Aorta (tissue), 5 donors: ENCODE measurements at places on chromosomes 13 and 19. TPM values are rescaled to one million over a fixed set of nuclear protein-coding genes. Genes with fewer than 3 reads are reported as not detected.

- no peak overlapping the region for H3K27ac ChIP-seq
- H3K36me3 ChIP-seq, result peaks cover 6% of the 10 kb centered on the region
- no peaks in the 10 kb centered on the region for H3K27me3 ChIP-seq
- H3K4me1 ChIP-seq, result no peaks in the 10 kb centered on the region
Observed at GRCh38 chr19:4452230-4452990, 5.2 kb downstream of the UBXN6 start.

Gene ZNF441
- total RNA-seq, result 13.2 TPM

Gene JAK3
- total RNA-seq, result 33.3 TPM

- H3K27ac ChIP-seq, result no peak overlapping the region
- no peaks in the 10 kb centered on the region for H3K4me1 ChIP-seq
- no peaks in the 10 kb centered on the region for H3K27me3 ChIP-seq
- H3K36me3 ChIP-seq, result no peaks in the 10 kb centered on the region
Observed at GRCh38 chr13:43196750-43197370, 173.5 kb downstream of the DNAJC15 start.

Gene SIGLEC12
- not detected for total RNA-seq

Gene ANKRD24
- 0.63 TPM for total RNA-seq

- no peaks in the 10 kb centered on the region for H3K27me3 ChIP-seq
- no peak for DNase-seq
- H3K4me3 ChIP-seq, result no peak overlapping the region
Observed at GRCh38 chr13:83377491-83377890, 504.8 kb downstream of the SLITRK1 start.

GRCh38 chr13:27830010-27830409 lies 37.7 kb downstream of the GSX1 start:
- no peak overlapping the region for H3K4me3 ChIP-seq
- H3K27ac ChIP-seq, result no peak overlapping the region
- no peaks in the 10 kb centered on the region for H3K36me3 ChIP-seq

GRCh38 chr19:7644550-7644877 lies 7.6 kb downstream of the STXBP2 start:
- no peak overlapping the region for H3K4me3 ChIP-seq
- no peaks in the 10 kb centered on the region for H3K4me1 ChIP-seq
- DNase-seq, result no peak
- no peaks in the 10 kb centered on the region for H3K27me3 ChIP-seq
- H3K27ac ChIP-seq, result no peak overlapping the region

Gene ZIM2
- 0.39 TPM for total RNA-seq

GRCh38 chr19:13163609-13164342 lies 13.6 kb downstream of the IER2 start:
- no peaks in the 10 kb centered on the region for H3K4me1 ChIP-seq
- H3K4me3 ChIP-seq, result no peak overlapping the region
- H3K27me3 ChIP-seq, result no peaks in the 10 kb centered on the region
- peak overlapping the region; percentile 92 for H3K27ac ChIP-seq
- H3K36me3 ChIP-seq, result no peaks in the 10 kb centered on the region

DNA sequence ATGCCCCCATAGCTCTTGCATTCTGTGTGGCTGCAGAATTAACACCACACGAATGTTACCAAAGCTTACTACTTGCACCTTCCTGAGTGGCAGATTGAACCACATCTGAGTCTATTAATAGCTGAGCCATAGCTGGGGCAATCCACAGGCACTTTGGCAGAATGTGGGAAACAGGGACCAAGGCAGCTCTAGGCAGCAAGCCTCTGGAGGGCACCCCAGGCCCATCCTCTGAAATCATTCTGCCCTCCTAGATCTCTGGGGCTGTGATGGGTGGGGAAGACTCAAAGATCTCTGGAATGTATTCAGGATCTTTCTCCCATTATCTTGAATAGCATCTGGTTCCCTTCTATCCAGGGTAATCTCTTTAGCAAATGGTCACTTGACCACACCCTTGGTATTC lies 139.3 kb downstream of the TNFRSF19 start:
- no peaks in the 10 kb centered on the region for H3K36me3 ChIP-seq
- no peaks in the 10 kb centered on the region for H3K4me1 ChIP-seq
- no peaks in the 10 kb centered on the region for H3K27me3 ChIP-seq
- H3K27ac ChIP-seq, result no peak overlapping the region
- no peak for DNase-seq
- H3K4me3 ChIP-seq, result no peak overlapping the region

DNA sequence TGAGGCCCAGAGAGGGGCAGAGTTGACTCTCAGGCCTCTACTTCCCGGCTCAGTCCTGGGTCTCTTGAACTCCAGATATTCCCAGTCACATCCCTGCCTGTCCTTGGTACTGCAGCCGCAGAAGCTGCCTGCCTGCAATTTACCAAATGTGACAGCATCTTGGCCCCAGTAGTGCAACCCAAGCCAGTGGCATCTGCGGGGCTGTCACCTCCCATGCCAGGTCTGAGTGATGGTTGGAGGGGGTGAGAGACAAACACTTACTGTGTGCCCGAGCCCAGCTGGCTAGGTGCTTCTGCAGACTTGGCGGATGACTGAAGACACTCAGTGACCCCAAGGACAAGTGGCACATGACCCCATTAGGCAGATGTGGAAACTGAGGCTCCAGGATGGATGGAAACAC lies 18.4 kb downstream of the ZNRF4 start:
- DNase-seq, result no peak
- H3K27ac ChIP-seq, result no peak overlapping the region
- H3K4me3 ChIP-seq, result no peak overlapping the region
- no peaks in the 10 kb centered on the region for H3K27me3 ChIP-seq
- no peaks in the 10 kb centered on the region for H3K36me3 ChIP-seq

Gene CERS1
- 3.3 TPM for total RNA-seq

Gene PCSK4
- total RNA-seq, result 3.1 TPM

GRCh38 chr13:64925284-64925683 lies 2304.9 kb downstream of the PCDH9 start:
- no peak for DNase-seq
- H3K27me3 ChIP-seq, result no peaks in the 10 kb centered on the region
- H3K4me1 ChIP-seq, result no peaks in the 10 kb centered on the region
- no peaks in the 10 kb centered on the region for H3K36me3 ChIP-seq

Gene MTUS2
- total RNA-seq, result 12.1 TPM

DNA sequence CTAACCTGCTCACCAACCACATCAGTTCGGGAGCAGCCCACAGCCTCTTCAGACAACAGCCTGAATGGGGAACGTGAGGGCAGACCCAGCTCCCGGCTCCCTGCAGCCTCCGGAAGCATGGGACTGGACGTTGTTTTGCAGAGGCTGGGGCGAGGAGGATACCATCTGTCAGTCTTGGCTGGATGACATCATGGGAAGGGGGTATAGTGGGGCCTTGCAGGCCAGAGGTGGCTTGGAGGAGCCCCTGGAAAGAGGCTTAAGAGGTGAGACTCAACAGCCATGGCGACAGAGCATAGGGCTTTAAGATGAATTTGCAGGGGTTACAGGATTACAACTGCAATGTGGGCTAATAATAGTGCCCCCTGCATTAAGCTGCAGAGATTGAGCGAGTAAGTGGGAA lies 1.5 kb downstream of the FXYD3 start:
- H3K4me3 ChIP-seq, result no peak overlapping the region
- no peaks in the 10 kb centered on the region for H3K36me3 ChIP-seq
- no peaks in the 10 kb centered on the region for H3K4me1 ChIP-seq
- no peak overlapping the region for H3K27ac ChIP-seq
- DNase-seq, result peak; percentile 35

- H3K27ac ChIP-seq, result no peak overlapping the region
- H3K36me3 ChIP-seq, result no peaks in the 10 kb centered on the region
- DNase-seq, result no peak
- no peak overlapping the region for H3K4me3 ChIP-seq
- no peaks in the 10 kb centered on the region for H3K27me3 ChIP-seq
- no peaks in the 10 kb centered on the region for H3K4me1 ChIP-seq
Observed at GRCh38 chr13:30037766-30038165, 187.3 kb upstream of the UBL3 start.

GRCh38 chr19:38298821-38299680 lies 5.0 kb upstream of the C19orf33 start:
- H3K27me3 ChIP-seq, result no peaks in the 10 kb centered on the region
- DNase-seq, result no peak
- H3K27ac ChIP-seq, result peak overlapping the region; percentile 9
- no peaks in the 10 kb centered on the region for H3K4me1 ChIP-seq
- no peak overlapping the region for H3K4me3 ChIP-seq
- no peaks in the 10 kb centered on the region for H3K36me3 ChIP-seq

DNA sequence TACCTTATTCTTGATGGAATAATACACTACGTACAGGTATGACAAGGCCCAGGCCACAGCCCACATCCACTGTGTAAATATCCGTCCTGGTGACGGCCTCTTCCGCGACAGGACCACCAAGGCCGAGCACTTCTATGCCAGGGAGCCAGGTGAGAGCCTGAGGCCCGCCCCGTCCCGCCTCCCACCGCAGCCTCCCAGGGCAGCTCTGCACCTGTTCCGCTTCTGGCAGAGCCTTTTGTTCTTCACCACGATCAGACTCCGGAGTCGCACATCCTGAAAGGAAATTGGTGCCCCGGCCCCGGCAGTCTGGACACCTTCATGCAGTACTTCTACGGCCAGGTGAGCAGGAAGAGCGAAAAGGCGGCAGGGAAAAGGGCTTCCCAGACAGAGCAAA lies 10.6 kb upstream of the ZNF358 start:
- no peaks in the 10 kb centered on the region for H3K27me3 ChIP-seq
- H3K4me3 ChIP-seq, result no peak overlapping the region
- no peak overlapping the region for H3K27ac ChIP-seq
- no peaks in the 10 kb centered on the region for H3K36me3 ChIP-seq

Gene ZNF415
- total RNA-seq, result 10.3 TPM

Gene TMC4
- 1.2 TPM for total RNA-seq

DNA sequence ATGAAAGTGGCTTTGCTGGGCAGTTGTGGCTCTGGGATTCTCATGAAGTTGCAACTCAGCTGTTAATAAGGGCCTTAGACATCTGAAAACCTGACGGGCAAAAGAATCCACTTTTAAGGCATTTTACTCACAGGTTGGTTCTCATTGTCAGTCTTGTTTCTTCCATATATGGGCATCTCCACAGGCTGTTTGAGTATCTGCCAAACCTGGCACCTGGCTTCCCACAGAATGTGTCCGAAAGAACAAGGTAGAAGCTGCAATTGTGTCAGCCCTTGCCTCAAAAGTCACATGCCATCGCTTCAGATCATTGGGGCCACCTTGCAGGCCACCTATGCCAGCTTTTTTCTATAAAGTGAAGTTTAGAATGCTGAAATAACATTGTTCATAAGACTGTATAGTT lies 102.4 kb downstream of the KCTD12 start:
- H3K27me3 ChIP-seq, result no peaks in the 10 kb centered on the region
- DNase-seq, result no peak
- H3K27ac ChIP-seq, result no peak overlapping the region
- no peaks in the 10 kb centered on the region for H3K36me3 ChIP-seq
- H3K4me3 ChIP-seq, result no peak overlapping the region

GRCh38 chr13:21529146-21529893 lies 70.2 kb upstream of the ZDHHC20 start:
- H3K4me1 ChIP-seq, result no peaks in the 10 kb centered on the region
- no peak for DNase-seq
- no peak overlapping the region for H3K27ac ChIP-seq
- no peak overlapping the region for H3K4me3 ChIP-seq

- H3K4me3 ChIP-seq, result no peak overlapping the region
- no peaks in the 10 kb centered on the region for H3K27me3 ChIP-seq
- no peak for DNase-seq
- H3K4me1 ChIP-seq, result no peaks in the 10 kb centered on the region
Observed at GRCh38 chr13:80695841-80696240, 354.9 kb upstream of the SPRY2 start.

DNA sequence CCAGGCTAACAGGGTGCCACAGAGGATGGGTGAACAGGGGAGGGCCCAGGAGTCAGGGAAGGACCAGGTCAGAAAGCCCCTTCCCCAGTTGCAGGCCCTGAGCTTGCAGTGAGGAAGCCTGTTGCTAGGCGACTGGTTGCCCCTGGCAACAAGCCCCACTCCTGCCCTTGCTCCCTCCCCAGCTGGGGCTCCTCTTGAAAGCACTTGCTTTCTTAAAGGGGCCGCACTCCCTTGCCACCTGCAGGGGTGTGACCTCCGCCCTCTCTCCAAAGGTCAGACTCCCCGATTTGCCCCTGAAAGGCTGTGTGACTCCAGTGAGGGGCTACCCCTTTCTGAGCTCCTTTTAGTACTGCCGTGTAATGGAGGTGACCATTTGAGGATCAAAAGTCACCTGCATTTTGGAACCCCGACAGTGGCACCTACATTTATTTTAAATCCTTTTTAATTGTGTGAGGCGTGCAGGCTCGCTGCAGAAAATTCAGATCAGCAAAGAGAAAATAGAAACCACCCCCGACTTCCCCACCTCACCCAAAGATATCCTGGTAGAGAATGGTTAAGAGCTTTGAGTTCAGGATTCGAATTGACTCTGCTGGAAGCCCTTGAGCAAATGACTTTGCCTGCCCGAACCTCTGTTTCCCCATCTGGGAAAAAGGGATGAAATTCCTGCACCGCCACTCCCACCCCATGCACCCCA lies 4.8 kb downstream of the FCHO1 start:
- H3K27me3 ChIP-seq, result no peaks in the 10 kb centered on the region
- no peak overlapping the region for H3K27ac ChIP-seq
- no peak for DNase-seq
- no peaks in the 10 kb centered on the region for H3K36me3 ChIP-seq
